ENCODE measurements at places on chromosomes 7 and 10.

DNA sequence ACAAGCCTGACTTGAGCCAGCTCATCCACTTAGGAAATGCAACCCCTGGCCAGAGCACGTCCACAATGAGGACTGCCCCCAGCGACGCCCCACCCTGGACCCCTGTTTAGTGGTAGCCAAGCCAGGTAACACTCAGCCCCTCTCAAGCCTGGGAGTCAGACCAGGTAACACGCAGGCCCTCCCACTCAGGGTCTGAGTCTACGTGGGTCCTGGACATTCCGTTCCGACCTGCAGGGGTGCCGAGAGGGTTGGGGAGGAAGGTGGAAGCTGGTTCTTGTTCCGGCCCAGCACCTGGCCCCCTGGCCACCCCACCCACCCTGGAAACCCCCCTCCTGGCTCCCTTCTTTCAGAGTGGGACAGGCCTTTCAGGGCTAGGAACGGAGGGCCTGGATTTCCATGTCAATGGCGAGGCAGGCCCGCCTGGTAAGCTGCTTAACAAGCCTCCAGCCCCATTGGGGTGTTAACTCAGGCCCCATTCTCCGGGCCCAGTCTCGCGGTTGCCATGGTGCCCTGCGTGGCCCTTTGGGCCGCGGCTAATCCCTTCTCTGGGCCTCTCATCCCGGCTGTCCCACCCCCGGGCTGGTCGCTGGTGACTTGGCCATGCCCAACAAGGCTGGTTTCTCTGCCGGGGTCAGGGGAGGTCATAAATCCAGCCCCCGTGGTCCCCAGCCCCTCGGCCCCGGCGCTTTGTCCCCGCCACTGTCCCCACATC is 19.7 kb upstream of the LFNG start:
- DNase-seq, result no peak

DNA sequence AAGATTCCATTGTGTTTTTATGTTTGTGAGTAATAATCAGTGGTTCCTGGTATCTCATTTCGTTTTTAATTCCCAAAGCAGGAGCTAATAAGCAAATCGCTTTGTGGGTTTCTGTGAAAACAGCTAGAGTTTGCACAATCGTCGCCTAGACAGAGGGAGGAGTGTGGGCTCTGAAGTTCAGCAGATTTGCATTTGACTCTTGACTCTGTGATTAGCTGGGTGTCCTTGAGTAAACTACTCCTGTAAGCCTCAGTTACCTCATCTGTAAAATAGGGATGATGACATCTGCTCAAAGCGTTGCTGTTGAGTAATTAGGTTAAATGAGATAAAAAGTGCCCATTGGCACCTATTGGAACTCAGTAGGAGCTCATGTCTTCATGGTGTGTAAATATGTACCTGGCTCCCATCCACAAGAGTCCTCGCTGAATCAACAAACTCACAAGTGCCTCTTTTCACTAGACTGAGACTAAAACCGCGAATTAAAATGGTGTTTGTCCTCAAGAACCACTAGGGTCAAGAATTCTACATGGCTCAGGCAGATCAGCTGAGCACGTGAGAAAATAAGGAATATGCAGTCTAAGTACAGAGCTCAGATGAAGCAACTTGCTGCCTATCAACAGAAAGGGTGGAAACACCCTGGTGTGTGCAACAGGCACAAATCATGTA is 385.8 kb upstream of the C7orf33 start:
- DNase-seq, result no peak

- no peak for DNase-seq
These were observed 209.1 kb upstream of the VWC2 start for GRCh38 chr7:49564379-49564714.

DNA sequence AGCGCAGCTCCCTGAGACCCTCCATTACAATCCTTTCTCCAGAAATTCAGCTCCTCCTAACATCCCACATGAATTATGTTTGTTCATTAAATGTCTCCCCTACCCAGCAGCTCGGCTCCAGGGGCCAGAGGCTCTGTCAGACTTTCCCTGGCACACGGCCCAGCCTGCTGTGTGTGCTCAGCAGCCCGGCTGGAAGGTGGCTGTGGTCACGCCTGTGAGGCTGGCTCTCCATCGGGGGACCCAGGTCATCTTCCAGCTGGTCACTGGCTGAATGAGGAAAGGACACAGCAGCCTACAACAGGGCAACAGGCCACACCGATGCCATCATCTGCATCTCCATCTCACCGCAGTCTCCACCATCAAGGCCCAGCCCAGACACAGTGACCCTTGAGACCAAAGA is 219.8 kb downstream of the MAD1L1 start:
- DNase-seq, result no peak

- DNase-seq, result no peak
These were observed 11.0 kb downstream of the GLCCI1 start for GRCh38 chr7:7979558-7979957.

DNA sequence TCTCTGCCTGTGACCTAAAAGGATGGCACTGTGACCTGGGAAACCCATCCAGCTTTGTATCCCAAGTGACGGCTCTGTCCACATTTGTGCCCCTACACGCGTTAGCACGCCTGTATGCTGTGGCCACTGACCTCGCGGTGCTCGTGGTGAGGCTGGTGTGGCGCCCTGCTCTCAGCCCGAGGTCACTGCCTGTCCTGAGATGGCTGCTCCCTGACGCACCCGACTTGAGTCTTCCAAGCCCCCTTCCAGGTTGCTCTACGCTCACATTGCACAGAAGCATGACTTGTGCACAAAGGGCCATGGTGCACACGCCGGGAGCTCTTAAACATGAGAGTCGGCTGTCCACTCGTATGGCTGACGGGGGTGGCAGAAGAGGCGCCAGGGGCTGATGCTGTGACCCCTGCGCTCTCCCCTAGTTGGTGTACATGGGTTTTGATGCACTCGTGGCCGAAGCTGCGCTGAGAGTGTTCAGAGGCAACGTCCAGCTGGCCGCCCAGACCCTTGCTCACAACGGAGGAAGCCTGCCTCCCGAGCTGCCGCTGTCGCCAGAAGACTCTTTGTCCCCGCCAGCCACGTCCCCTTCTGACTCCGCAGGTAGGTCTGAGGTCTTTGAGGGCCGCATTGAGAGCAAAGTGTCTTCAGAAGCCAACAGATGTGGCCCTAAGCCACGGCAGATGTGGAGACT is 33.5 kb downstream of the WDR86 start:
- no peak for DNase-seq

Measured in stimulated activated CD4-positive, alpha-beta T cell treated with anti-CD3 and anti-CD28 coated beads, TNF-alpha, amount 100 ng/mL, for 4 hours (primary cell).